ENCODE measurements at places on chromosomes 16 and 17.

GRCh38 chr17:3049705-3050295 is 13.6 kb downstream of the OR1D5 start:
- DNase-seq = no peak

- peak; percentile 31 for DNase-seq
These were observed 229.8 kb downstream of the CPPED1 start for GRCh38 chr16:12573730-12574383.

DNA sequence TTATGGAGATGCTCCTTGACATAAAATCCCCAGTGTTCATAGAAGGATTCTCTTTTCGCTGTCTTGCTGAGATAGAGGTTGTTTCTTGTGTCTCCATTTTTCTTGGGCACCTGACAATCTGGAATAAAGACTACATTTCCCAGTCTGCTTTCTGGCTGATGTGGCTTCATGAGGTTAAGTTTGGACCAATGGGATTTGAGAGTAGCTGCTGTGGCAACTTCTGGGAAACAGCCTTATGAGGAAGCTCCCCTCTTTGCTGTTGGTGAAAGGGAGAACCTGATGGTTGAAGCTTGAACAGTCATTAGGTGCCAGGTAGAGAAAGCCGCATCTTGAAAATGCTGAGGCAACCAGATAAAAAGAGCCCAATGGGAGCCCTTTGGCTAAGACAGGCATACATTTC is 24.4 kb downstream of the HS3ST4 start:
- DNase-seq = no peak

DNA sequence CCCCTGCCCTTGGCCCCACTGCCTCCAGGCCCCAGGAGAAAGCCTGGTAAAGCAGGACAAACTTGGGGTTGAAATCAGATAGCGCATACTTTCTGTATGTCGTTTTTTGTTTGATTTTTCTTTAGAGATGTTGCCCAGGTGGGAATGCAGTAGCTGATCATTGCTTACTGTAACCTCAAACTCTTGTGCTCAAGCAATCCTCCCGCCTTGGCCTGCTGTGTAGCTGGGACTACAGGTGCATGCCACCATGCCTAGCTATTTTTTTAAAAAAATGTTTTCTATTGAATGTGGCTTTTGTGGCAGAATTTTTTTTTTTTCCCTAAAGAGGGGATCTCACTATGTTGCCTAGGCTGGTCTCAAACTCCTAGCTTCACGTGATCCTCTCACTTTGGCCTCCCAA is 11.1 kb upstream of the CCL5 start:
- DNase-seq = no peak

- DNase-seq = no peak
These were observed 12.3 kb downstream of the HSD11B2 start for GRCh38 chr16:67443265-67443664.

GRCh38 chr16:57194512-57194911 is 8.4 kb downstream of the RSPRY1 start:
- no peak for DNase-seq

DNA sequence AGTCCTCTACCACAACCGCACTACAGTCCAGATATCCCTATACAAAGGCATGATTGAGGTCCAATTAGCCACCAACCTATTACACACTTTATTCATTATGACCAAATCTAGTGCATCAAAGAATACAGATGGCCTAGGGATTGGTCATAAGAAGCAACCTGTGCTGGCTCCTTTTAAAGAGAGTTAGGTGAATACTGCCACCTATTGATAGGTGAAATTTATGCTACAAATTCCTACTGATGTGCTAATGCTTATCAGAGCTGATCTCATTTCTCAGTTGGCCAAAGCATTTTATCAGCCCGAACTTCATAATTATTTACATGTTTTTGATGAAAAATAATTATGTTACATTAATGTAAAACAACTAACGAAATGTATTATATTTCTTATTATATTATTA is 166.3 kb downstream of the ANKFN1 start:
- no peak for DNase-seq

- DNase-seq = peak; percentile 19
These were observed 637 bp downstream of the RPL23A start for GRCh38 chr17:28720247-28720996.

GRCh38 chr16:17471719-17472461 is 1.1 kb upstream of the XYLT1 start:
- DNase-seq = no peak

DNA sequence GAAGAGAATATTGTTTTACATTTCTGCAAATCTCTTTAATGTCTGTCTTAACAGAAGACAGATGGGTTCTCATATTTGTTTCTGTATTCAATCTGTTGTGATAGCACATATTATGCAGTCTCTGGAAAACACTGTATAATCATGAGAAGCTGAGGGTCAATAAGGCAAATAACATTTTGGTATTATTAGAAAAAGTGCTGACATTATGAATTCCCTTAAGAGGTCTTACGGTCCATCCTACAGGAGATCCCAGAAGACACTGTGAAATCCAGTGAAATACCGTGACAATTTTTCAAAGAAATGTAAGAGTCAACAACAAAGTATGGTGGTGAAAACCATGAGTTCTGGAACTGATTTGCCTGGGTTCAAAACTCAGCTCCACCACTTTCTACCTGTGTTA is 42.3 kb downstream of the ABCA5 start:
- DNase-seq = no peak

DNA sequence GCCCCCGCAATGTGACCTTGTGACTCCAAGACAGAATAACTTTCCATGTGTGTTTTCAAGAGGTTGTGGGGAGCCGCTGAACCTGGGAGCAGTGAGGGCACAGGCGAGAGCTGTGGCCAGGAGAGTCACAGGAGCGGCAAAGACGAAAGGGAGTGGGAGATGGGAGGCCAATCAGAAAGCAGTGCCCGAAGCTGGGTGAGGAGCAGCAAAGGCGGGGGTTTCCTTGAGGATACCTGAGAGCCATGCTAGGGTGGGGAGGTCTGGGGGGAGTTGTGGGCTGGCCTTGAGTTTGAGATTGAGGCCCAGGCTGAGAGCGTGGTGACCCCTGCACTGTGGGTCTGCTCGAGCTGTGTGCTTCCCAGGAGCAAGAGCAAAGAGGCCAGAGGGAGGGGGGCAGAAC is 23.2 kb upstream of the NPTX1 start:
- no peak for DNase-seq

DNA sequence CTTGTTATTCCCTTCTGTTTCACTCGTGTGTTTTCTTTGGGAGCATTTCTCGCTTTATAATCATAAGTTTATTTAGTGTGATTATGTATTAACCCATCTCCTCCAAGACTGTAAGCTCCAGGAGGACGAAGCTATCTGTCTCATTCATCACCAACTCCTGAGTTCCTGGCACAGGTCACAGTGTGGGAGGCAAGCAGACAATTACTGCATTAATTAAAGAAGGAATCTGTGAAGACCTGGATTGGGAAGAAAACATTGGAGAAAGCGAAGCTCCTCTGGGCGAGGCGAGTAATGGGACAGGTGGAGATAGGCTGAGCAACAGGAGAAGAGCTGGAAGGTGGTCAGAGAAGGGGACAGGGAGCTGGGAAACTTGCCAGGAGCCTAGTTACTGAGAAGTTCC is 7.8 kb upstream of the CAMKK1 start:
- no peak for DNase-seq

GRCh38 chr16:24729951-24730815 is 732 bp downstream of the TNRC6A start:
- peak; percentile 64 for DNase-seq

DNA sequence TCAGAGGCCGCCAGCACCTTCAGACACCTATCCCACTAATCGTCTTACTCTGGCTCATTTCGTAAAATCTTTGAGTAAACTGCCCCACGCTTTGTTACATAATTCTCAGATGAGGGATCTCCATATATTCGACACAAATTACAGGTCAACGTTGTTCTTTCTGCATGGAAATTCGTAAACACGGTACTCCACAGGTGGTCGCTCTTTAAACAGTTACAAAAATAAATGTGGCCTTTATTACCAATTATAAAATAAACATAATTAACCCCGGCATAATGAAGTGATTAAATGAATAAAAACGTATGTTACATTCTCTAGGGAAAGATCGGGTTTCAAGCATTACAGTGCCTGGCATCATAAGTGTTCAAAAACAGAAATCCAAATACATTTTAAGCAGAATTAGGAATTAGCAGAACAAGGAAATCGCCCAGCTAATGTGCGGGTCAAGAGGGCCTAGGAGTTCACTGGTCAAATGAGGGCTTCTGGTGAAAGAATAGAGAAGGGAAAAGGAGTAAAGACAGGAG is 943 bp upstream of the PIP4K2B start:
- DNase-seq = no peak

GRCh38 chr16:79181419-79181818 is 419.1 kb downstream of the MAF start:
- no peak for DNase-seq

GRCh38 chr17:73255671-73256181 is 6.0 kb downstream of the CPSF4L start:
- peak; percentile 27 for DNase-seq

DNA sequence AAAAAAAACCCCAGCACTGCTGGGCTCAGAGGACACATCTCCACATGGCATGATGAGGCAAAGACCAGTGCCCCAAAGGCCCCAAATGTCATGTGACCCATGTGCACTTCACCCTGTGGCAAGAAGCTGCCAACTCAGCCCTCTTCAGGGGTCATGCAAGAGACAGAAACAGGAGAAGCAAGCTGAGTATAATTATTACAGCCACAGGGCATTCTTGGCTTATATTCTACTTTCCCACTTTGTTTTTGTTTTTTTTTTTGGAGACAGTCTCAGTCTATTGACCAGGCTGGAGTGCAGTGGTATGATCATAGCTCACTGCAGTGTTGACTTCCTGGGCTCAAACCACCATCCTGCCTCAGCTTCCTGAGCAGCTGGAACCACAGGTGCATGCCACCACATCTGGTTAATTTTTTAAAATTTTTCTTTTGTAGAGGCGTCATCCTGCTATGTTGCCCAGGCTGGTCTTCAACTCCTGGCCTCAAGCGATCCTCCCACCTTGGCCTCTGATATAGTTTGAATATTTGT is 32.7 kb upstream of the LITAF start:
- DNase-seq = peak; percentile 28

DNA sequence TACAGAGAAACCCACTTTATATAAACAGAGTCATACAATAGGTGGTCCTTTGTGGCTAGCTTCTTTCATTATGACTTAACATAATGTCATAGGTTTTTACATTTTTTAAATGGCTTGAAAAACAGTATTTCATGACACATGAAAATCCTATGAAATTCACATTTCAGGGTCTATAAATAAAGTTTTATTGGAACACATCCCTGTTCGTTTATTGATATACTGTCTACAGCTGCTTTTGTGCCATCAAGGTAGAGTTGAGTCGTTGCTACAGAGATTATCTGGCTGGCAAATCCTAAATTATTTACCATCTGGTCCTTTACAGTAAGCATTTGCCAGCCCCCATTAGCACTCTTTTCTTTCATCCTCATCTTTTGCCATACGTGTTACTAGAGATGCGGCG is 2.3 kb downstream of the VPS4A start:
- no peak for DNase-seq

- DNase-seq = peak; percentile 54
These were observed 45.6 kb upstream of the HOXB9 start for GRCh38 chr17:48671697-48672171.

DNA sequence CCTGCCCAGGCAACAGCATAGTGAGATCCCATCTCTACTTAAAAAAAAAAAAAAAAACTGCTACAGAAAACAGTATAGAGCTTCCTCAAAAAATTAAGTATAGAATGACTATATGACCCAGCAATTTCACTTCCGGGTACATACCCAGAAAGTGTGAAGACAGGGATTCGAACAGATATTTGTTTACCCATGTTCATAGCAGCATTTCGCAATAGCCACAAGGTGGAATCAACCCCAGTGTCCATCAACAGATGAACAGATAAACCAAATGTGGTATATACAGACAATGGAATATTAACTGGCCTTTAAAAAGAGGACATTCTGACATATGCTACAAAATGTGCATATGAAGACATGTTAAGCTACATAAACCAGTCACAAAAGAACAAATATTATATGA is 95.5 kb downstream of the CHD9NB start:
- no peak for DNase-seq

DNA sequence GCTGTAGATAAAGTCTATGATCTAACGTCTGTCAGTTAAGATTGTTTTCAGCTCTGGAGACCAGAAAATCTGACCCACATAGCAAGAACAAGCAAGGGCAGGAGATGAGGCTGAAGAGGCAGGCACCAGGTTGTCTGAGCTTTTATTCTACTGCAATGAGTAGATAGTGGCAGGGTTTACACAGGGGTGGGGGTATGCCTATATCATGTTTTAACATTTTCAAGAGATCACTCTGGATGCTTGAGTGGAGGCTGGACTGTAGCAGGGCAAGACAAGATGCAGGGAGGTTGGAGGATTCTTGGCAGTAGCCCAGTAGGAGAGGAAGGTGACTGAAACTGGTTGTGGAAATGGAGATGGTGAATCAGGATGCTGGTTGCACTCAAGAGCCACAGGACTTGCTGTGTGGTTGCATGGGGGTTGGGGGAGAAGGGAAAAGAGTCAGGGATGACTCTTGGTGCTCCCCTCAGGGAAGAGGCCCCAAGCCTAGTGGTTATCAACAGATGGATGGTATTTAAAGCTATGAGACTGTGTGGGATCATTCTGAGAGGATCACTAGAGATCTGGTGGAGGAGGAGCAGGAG is 143.1 kb upstream of the KCNJ18 start:
- no peak for DNase-seq

- no peak for DNase-seq
These were observed 98.2 kb downstream of the CYLD start for GRCh38 chr16:50839920-50840729.

DNA sequence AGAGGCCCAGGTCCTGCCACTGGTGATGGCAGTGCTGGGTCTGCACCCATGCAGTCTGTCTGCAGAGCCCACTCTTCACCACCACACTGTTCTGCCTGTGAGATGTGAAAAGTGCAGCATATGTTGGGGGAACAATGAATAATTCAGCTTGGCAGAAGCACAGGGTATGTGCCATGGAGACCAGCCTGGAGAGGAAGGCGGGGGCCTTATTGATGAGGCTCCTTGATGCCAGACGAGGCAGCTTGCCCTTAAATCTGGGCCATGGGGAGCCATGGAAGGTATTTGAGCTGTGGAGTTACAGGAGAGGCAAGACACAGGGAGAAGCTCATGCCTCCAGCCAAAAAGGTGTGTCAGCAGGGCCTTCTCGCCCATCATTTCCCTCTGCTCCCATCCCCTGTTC is 124.7 kb downstream of the C16orf78 start:
- no peak for DNase-seq

DNA sequence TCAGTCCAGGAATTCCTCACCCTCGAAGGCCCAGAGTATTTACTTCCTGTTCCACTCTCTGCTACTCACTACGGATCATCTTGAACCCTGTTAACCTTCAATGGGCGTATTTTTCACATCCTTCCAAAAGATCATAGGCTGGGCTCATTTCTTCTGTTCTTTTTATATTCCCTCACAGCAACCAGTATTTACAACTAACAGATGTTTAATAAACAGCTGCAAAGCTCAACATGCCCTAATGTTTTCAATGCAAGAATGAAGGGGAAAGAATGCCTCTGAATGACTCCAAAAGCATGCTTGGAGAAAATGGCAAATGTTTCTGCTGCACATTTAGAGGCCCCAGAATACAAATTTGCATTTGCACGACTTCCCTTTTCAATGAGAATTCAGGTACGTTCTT is 174.9 kb downstream of the ZFHX3 start:
- DNase-seq = no peak

All from CD8-positive, alpha-beta T cell (primary cell).